ENCODE measurements at places on chromosomes 16 and 17. TPM values are rescaled to one million over a fixed set of nuclear protein-coding genes. Genes with fewer than 3 reads are reported as not detected.

The HGS gene
- total RNA-seq = 135 TPM

The KCNH6 gene
- not detected for total RNA-seq

The ZSCAN10 gene
- not detected for total RNA-seq

The BIRC5 gene
- 105 TPM for total RNA-seq

The SPN gene
- total RNA-seq = not detected

The TBC1D3K gene
- total RNA-seq = not detected

The CENPN gene
- total RNA-seq = 54.2 TPM

The KLHL11 gene
- 16.4 TPM for total RNA-seq
